ENCODE measurements at places on chromosomes 3 and 15.

GRCh38 chr15:62922514-62922913 is 120.0 kb upstream of the TPM1 start:
- H3K27me3 ChIP-seq: no peaks in the 10 kb centered on the region
- no peak overlapping the region for H3K27ac ChIP-seq
- no peaks in the 10 kb centered on the region for H3K36me3 ChIP-seq
- DNase-seq: no peak

- no peak overlapping the region for H3K4me3 ChIP-seq
- H3K27ac ChIP-seq: no peak overlapping the region
- no peaks in the 10 kb centered on the region for H3K4me1 ChIP-seq
- H3K27me3 ChIP-seq: no peaks in the 10 kb centered on the region
Measured at GRCh38 chr3:40109641-40110490, 199.6 kb upstream of the EIF1B start.

- no peaks in the 10 kb centered on the region for H3K36me3 ChIP-seq
- H3K4me1 ChIP-seq: no peaks in the 10 kb centered on the region
- DNase-seq: no peak
- H3K27me3 ChIP-seq: no peaks in the 10 kb centered on the region
- H3K4me3 ChIP-seq: no peak overlapping the region
Measured at GRCh38 chr15:82909080-82909815, 43.3 kb downstream of the HOMER2 start.

GRCh38 chr3:107132674-107133073 is 244.6 kb upstream of the CCDC54 start:
- no peaks in the 10 kb centered on the region for H3K36me3 ChIP-seq
- no peak for DNase-seq
- H3K4me1 ChIP-seq: 0 out of 2 replicates have a peak, but pooled peaks cover 3% of the 10 kb centered on the region
- H3K27ac ChIP-seq: no peak overlapping the region
- H3K4me3 ChIP-seq: no peak overlapping the region

DNA sequence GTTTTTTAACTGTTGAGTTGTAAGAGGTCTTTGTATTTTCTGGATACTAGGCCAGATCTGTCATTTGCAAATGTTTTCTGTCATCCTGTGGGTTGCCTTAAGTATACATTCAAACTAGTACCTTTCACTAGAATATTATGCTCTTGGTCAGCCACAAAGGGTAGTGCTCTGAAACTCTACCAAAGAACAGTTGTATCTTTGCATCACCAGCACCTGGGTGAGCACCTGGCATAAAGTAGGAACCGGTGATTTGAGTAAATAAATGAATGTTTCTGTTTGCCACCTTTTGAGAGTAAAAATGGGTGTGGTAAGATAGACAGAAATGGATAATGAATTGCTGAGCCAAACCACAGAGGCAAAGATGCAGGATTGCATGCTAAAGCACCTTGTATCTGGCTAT is 98.7 kb downstream of the SLCO3A1 start:
- no peaks in the 10 kb centered on the region for H3K27me3 ChIP-seq
- H3K36me3 ChIP-seq: no peaks in the 10 kb centered on the region
- no peak overlapping the region for H3K27ac ChIP-seq
